Muscle of leg (tissue), 16 donors: ENCODE measurements at places on chromosomes 5 and 9. TPM values are rescaled to one million over a fixed set of nuclear protein-coding genes. Genes with fewer than 3 reads are reported as not detected.

Gene SPINK7
- total RNA-seq = not detected

Gene TRIM7
- 18.8 TPM for total RNA-seq

Gene MLLT3
- total RNA-seq = 74.8 TPM

Gene FRMD3
- total RNA-seq = 34.1 TPM

DNA sequence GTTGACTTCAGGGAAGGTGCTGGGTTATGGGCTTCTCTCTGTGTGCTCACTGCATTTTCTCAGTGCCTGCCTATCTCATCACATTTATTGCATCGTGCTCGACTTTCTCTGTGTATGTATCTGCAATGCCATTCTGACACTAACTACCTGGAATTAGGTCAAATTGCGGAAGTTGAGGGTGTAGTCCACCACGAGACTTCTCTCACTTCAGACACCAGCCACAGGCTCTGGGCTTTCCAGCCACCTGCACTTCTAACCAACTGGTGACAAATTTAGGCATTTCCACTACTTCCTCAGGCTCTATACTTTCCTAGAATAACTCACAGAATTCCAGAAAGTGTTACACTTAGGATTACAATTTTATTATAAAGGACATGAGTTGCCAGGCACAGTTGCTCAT is 188.6 kb upstream of the ZNF608 start:
- no peak overlapping the region for H3K27ac ChIP-seq
- H3K4me3 ChIP-seq = no peak overlapping the region
- H3K27me3 ChIP-seq = no peaks in the 10 kb centered on the region

GRCh38 chr9:116475201-116475600 is 211.9 kb upstream of the TRIM32 start:
- no peaks in the 10 kb centered on the region for H3K27me3 ChIP-seq
- peaks cover 32% of the 10 kb centered on the region for H3K4me1 ChIP-seq
- no peak for DNase-seq
- H3K36me3 ChIP-seq = no peaks in the 10 kb centered on the region
- H3K4me3 ChIP-seq = no peak overlapping the region

- peaks cover 15% of the 10 kb centered on the region for H3K36me3 ChIP-seq
- H3K4me3 ChIP-seq = no peak overlapping the region
- H3K4me1 ChIP-seq = peaks cover 58% of the 10 kb centered on the region
- peak overlapping the region; percentile 57 for H3K27ac ChIP-seq
Measured at GRCh38 chr9:114250235-114250568, 72.7 kb upstream of the ORM1 start.

GRCh38 chr5:127439644-127440043 is 77.8 kb upstream of the PRRC1 start:
- peaks cover 6% of the 10 kb centered on the region for H3K36me3 ChIP-seq
- no peaks in the 10 kb centered on the region for H3K27me3 ChIP-seq
- no peak overlapping the region for H3K4me3 ChIP-seq
- H3K27ac ChIP-seq = no peak overlapping the region
- H3K4me1 ChIP-seq = peaks cover 2% of the 10 kb centered on the region
